ENCODE measurements at places on chromosomes 5 and 9.
A peak's percentile ranks its signal among the peaks of the same experiment; 100 is the strongest.

GRCh38 chr5:108118813-108119514, 262.9 kb downstream of the FBXL17 start:
- no peak for DNase-seq

GRCh38 chr9:138037140-138037539, 159.6 kb downstream of the CACNA1B start:
- no peak for DNase-seq

DNA sequence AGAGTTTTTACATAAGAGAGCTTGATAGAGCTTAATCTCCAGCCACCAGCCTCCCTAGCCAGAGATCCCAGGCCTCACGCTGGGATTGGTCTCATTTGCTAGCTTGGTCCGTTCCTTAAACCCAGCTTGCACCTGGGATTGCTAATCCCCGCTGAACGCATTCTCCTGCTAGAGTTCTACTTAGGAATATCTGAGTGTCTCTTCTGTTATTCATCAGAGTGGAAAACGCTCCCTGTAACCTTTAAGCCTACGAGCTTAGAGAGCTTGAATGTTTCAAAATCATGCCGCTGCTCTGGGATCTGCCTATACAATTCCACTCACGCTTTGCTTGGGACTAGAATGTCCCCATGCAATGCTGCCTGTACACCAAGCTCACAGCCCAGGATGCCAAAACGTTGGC, 201.8 kb downstream of the NSG2 start:
- DNase-seq = no peak

- DNase-seq = no peak
Measured at GRCh38 chr9:14530366-14530765, 162.9 kb downstream of the ZDHHC21 start.

DNA sequence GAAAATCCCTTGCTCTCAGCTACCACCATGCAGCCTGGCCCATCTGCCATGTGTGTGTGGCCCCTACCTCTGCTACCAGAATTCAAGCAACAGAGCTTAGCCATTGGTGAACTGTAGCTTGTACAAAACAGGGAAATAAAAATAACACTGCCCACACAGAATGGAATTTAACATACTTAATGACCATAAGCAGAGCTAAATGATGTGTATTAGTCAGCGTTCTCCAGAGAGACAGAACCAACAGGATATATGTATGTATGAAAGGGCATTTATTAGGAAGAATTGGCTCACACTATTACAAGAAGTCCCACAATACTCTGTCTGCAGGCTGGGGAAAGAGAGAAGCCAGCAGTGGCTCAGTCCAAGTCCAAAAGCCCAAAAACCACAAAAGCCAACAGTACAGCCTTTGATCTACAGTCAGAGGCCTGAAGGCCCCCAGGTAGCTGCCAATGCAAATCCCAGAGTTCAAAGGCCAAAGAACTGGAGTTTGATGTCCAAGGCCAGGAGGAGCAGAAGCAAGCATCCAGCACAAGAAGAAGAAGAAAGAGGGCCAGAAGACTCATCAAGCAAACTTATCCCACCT, 318.8 kb downstream of the DNAH5 start:
- no peak for DNase-seq

- no peak for DNase-seq
Measured at GRCh38 chr5:144315994-144316634, 145.4 kb downstream of the KCTD16 start.

GRCh38 chr5:130251931-130252330, 347.7 kb downstream of the CHSY3 start:
- no peak for DNase-seq

DNA sequence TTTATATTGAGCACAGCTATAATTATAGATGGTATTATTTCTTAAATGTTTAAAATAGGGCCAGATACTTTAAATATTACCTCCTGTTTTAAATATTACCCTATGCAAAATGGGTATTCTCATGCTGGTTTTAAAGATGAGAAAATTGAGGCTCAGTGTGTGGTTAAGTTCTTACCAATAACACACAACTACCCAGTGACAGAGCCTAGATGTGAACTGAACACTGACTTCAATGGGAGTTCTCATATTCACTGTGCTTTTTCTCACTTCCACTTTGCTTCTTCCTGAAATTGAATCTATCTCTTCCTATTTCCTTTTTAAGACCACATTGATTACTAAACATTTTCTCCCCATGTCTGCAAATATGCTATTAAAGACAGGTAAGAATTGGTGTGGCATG, 135.8 kb upstream of the TUSC1 start:
- no peak for DNase-seq

DNA sequence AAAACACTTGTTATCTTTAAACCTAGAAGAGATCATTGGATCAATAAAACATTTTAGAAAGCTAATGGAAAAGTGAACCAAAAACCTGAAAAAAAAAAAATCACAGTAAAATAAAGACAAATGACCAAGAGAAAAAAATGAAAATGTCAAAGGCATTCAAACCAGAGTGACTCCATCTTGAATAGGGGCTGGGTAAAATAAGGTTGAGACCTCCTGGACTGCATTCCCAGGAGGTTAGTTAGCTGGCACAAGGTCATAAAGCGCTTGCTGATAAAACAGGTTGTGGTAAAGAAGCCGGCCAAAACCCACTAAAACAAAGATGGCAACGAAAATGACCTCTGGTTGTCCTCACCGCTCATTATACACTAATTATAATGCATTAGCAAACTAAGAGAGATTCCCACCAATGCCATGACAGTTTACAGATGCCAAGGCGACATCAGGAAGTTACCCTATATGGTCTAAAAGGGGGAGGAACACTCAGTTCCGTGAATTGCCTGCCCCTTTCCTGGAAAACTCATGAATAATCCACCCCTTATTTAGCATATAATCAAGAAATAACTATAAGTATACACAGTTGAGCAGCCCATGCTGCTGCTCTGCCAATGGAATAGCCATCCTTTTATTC, 116.7 kb upstream of the NEK6 start:
- no peak for DNase-seq

GRCh38 chr9:96133321-96134021, 168.5 kb downstream of the HSD17B3 start:
- no peak for DNase-seq

DNA sequence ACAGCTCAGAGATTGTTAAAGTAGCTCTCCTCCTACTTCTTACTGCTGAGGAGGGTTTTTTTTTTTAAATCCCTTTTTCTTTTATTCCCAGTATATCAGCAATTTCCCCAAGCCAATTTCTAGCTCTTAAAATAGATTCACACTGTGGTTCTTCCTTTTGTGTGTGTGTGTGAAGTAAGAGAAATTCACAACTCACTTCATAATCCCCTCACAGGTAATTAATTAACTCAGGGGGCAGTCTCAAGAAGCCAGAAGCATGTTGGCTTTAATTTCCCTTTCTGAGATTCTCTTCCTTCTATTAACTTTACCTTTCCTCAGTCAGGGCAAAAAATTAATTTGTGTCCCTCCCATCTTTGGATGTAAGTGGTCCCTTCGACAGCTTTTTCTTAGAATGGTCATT, 71.0 kb upstream of the HMHB1 start:
- no peak for DNase-seq

- DNase-seq = no peak
Measured at GRCh38 chr5:150298701-150299451, 3.8 kb downstream of the ARSI start.

GRCh38 chr5:73967347-73967746, 341.4 kb downstream of the ARHGEF28 start:
- no peak for DNase-seq

DNA sequence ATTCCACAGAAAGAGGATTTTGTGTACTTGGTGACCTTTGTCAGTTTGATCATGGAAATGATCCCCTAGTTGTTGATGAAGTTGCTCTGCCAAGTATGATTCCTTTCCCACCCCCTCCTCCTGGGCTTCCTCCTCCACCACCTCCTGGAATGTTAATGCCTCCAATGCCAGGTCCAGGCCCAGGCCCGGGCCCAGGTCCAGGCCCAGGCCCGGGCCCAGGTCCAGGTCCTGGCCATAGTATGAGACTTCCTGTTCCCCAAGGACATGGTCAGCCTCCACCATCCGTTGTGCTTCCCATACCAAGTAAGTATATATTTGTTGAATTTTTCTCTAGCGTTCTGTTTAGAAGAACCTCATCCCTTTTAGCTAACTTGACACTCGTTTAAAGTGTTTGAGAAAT, 30.0 kb downstream of the RBM27 start:
- no peak for DNase-seq

DNA sequence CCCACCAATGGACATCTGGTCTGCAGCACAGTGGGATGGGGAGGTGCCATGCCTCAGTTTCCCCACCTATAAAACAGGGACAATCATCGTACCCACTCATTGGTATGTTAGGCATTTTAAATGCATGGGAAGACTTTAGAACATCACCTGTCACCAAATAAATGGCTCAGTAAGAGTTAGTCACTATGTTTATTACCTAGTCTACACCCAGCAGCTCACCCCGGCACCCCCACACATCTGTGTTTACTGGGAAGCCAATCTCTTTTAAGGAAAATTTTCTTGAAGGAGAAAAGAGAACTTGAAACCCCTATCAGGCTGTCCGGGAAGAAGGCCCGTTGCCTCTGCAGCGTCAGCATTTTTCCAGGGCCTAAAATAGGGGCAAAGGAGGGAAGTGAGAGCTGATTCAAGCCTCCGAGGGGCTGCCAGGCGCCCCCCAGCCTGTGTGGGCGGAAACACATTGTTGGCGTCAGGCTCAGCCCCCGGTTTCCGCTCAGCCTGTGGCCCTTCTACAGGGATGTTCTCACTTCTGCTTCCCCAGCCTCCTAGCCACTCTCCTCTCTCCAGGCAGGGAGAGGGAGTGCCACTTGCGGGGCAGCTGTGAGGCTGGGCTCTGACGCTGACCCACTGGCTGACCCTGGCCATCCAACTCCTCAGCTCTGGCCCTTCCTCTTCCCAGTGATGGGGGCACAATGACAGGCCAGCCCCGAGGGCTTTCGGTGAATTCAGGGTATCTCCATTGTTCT, 4.6 kb downstream of the CSF1R start:
- DNase-seq = no peak

DNA sequence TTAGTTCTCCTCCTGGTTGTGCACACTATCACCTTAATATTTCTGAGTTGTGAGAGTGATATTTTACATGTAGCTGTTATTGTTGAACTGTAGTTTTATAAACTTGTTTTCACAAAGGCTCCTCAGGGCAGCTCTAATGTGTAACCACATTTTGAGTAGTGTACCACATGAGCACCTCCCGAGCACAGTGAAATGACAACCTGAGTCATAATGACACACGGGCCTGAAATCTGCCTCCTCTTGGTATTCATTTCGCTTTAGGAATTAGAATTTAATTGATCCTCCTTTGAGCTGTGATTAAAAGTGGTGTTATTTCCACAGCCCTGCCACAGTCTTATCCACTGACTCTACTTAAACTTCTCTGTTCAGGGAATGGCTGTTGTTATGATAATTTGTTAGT, 7.9 kb downstream of the MTRR start:
- DNase-seq = no peak

DNA sequence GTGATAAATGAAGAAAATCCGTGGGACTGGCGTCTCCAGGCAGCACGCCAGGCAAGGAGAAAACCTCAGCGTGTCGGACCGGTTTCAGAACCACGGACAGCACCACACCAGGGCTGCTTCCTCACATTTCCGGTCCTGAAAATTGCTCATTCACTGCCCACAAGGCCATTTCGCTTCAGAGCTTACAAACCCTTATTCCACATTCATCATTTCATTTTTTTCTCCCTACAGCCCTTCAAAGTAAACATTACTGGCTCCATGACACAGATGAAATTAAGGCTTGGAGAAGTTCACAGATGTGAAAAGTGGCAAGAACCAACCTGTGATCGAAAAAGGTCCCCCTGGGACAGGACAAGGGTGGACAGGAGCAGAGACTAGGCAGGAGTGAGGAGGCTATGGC, 1.5 kb upstream of the GPRIN1 start:
- peak; percentile 57 for DNase-seq

GRCh38 chr5:56588636-56589480, 226.5 kb upstream of the MAP3K1 start:
- DNase-seq = no peak

DNA sequence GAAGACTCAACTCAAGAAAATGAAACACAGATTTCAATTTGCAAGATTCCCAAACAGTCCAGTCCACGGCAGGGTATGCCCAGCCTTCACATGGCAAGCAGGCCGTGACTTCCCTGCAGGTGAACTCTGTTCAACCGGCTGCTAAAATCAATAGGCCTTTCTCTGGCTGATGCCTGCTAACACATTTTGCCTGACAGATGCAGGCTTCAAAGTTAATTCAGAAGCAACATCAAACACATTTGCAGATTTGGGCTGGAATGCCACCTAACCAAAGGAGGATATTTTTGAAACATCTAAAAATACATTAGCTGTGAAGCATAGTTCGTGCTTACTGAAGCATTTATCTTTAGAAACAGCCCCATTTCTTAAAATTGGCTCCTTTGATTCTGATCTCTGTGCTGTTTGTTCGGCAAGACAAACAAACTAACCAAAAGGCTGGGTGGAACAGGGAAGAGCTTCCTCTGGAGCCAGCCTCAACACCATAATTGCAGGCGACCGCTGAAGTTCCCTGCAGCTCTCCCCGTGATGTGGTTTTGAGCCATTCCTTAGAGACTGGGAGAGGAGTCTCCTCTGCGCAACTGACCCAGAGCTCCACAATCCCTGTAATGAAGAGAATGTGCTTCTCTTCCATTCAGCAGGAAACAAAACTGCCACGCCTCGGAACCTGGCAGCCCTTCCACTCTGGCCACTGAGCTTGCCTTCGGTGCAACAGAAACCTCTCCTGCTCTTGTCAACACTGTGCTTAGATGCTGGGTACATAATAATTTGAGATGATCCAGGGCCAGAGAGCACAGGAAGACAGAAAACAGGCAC, 126.5 kb downstream of the MYO10 start:
- no peak for DNase-seq

GRCh38 chr9:122791872-122792669, 3.3 kb downstream of the OR5C1 start:
- DNase-seq = no peak

DNA sequence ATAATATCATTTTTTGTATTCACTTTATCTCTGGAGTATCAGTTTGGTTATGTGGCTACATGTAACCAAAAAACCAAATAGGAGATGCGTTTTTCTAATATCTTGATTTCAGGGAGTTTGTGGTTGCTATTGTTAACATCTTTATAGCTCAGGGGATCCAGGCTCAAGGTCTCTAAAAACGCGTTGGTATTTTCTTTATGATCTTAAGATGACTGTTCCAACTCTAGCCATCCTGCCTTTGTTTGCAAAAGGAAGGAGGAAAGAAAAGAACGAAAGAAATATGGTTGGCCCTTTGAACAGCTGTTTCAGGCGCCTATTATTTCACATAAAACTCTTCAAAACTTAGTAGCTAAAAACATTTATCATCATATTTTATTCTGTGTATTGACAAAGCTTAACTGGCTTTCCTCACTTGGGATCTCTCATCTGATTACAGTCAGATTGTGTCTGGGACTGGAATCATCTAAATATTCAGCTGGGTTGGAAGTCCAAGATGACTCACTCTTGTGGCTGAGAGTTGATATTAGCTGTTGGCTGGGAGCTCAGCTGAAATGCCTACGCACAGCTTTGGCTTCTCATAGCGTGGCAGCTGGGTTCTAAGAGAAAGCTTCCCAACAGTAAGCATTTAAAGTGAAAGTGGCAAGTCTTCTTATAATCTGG, 60.1 kb downstream of the FAM174A start:
- peak; percentile 86 for DNase-seq

GRCh38 chr5:14767053-14767452, 102.5 kb downstream of the OTULIN start:
- DNase-seq = no peak

GRCh38 chr5:41935544-41935943, 10.5 kb downstream of the FBXO4 start:
- no peak for DNase-seq

Measured in pulmonary artery endothelial cell (primary cell).